ENCODE measurements at places on chromosomes 5 and 9.

DNA sequence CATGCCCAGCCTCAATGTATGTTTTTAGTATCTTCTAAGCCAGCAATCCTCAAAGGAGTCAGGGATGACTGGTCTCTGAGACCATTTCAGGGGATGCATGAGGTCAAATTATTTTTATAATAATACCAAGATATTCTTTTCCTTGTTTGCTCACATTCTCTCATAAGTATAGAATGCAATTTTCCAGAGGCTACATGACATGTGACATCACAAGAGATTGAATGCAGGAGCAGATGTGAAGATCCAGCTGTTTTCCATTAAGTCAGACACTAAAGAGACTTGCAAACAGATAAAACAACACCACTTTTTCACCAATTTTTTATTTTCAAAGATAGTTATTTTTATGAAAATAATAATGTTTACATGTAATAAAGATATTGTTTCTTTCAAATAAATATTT is 22.0 kb upstream of the FREM1 start:
- DNase-seq, result no peak

DNA sequence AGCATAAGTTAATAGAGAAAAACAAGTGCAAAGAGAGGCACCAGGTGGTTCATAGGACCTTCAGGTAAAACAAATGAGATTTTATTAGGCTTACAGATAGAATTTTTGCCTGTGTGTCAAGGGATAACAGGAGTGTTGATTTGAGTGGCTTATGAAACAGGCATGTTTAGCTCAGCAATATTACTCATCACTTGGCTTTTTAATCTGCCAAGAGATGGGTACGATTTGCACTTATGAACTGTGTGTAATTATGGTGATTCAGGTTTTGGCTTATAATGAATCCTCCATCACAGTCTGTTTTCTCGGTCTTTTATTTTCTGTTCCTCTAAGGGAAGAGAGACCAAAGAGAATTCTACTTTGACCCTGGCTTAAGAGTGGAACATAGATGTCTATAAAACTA is 199.3 kb downstream of the DMRTA1 start:
- peak; percentile 59 for DNase-seq

DNA sequence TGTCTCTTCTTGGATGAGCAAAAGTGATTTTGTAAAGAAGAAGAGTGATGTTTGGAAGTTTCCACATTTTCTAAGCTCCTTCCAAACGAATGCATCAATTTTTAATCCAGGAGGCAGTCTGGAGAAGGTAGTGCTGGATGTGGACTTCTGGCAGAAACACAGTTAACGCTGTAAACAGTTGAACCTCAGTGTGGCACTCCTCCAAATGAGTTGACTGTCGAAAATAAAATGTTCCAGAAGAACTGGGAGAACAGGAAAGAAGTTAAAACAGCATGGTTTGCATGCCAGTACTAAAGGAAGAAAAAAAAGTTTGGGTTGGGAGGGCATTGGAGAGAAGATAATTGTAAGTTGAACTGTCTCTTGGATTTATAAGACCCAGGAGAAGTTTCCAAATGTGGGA is 6.5 kb downstream of the ZNF462 start:
- DNase-seq, result no peak

DNA sequence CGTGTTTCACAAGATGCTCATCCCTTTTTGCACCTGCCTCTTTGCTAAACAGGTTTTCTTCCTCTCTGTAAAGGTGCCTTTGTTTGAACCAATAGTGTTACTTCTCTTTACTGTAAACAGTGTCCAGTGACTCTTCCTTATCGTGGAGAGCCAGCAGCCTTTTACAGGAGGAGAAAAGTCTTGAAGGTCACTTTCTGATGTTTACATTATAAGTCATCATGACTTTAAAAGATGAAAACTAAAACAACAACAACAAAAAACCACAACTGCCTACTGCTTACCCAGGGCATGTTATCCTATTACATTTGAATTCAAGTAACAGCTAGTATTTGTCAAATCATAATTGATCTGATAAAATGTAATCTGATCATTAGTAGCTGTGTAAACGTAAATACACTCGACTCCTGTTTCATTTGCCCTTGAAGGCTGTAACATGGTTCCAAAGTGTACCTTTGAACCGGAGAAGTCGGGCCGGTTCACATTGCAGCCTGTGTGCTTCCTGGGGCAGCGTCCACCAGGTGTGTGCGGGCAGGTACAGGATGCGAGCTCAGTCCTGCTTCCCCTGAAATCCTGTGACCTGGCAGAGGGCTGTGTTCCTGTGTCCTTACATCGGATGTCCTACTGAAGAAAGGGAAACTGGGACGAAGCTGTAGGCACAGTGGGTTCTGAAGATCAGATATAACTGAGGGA is 118.1 kb downstream of the C9orf152 start:
- DNase-seq, result no peak

GRCh38 chr5:157506981-157507780 is 47.2 kb downstream of the NIPAL4 start:
- DNase-seq, result no peak

DNA sequence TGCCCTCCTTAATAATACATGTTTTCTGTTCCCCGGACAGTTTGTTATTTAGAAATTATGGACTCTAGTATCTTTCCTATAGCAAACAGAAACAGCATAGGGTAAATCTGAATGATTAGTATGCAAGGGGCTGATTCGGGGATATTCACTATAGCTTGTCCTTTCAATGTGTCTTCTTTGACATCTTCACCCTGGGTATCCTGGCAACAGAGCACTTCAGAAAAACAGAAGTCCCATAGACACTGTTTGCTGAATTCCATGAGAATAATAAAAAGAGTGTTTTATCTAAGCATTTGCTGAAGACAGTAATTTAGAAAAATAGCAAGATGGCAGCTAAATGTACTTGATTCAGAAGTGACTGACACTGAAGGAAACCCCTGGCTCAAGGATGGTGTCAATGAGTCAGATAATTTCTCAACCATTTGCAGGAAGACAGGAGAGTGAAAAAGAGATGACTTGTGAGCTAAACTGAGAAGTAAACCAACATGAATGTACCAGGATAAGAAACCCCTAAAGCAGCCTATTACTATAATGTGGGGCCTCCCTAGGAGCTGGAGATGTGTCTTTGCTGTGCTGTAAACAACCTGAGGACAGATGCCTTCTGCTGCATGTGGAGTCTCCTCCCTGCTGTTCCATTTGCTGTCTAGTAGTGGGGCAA is 246.2 kb downstream of the MAN2A1 start:
- DNase-seq, result no peak

- DNase-seq, result no peak
Observed at GRCh38 chr9:36492865-36493264, 79.8 kb upstream of the MELK start.

GRCh38 chr5:72539726-72540125 is 32.5 kb upstream of the ZNF366 start:
- no peak for DNase-seq
